ENCODE measurements at places on chromosomes 5 and 9.

DNA sequence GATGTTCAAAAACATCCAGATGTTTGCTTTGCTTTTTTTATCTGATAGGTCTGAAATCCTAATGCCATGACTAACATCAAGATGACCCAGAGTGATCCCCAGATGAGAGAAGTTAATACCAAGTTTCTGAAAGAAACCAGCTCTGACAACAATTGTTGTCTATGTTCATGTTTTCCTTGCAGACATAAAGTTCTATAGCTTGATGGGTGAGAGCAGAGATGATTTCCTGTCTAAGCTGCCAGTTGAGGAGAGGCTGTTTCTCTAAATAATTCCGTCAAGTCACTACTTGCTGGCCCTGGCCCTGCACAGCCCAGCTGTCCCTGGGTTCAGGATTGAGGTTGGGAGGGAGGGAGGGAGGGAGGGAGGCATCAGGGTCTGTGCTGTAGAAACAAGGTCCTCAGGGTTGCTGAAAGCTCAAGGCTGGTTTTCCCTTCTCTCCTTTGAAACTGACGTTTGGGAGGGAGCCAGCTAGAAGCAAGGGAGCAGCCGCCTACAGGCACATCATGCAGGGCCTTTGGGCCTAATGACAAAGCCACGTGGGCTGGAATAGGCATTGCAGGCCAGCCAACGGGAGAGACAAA lies 3.9 kb downstream of the SPARC start:
- DNase-seq = no peak

DNA sequence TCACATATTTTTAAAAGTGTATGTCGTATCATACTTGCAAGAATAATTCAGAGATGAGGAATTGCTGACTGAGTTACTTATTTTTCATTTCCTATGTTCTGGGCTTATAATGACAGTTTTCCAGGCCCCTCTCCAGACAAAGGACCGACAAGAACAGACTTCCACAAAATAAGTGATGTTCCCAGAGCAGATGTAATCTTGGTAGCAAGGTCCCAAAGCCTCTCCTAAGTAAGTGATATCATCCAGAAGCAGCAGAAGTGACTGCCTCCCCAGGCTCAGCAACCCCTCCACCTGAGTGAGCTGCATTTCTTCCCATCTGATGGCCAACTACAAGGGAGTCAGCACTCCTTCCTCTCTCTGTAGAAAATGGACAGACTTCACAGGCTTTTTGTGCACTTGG lies 57.1 kb downstream of the SEMA6A start:
- no peak for DNase-seq

- DNase-seq = no peak
Observed at GRCh38 chr9:111597852-111598732, 1.4 kb downstream of the PTGR1 start.

DNA sequence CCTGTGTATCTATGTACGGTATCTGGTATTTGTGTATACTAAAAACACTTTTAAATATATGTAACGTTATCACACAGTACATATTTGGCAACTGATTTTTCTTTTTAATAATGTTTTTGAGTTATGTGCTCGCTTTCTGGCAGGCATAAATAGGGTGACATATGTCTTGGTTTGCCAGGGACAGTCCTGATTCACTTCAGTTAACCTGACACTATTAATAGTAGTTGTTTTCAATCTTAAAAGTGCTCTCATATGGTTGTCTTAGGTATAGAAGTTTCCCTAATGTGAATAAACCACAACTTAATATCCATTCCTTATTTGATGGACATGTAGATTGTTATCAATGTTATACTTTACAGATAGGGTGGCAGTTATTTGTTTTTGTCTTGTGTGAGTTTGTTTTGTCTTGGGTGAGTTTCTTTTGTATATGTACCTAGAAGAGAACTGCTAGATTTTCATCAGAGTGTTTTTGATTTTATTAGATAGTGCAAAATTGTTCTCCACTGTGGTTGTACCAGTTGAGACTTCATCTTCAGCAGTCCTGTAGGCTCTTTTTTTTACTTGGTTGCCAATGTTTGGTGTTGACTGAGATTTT lies 7.9 kb downstream of the G3BP1 start:
- DNase-seq = no peak

- DNase-seq = no peak
Observed at GRCh38 chr5:77898385-77898784, 122.2 kb upstream of the TBCA start.

- no peak for DNase-seq
Observed at GRCh38 chr5:68070591-68071281, 144.8 kb upstream of the PIK3R1 start.

DNA sequence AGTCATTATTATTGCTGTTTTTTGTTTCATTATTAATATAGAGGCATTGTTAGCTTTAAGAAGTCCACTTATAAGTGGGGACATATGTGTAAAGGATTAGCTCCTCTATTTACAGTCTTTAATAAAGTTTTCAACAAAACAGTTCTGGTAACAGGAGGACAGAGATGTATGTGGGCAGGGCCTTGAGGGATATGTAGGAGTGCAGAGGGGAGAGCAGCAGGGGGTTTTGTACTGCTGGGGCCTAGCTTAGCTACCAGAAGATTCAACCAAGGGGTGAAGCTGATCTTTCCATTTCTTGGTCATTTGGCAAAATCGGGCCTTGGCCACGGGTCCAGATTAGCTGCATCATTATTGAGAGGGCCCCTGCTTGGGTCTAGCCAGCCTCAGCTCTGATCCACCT lies 89.9 kb downstream of the PPARGC1B start:
- no peak for DNase-seq

- DNase-seq = no peak
Observed at GRCh38 chr5:153784277-153784676, 254.4 kb downstream of the FAM114A2 start.

DNA sequence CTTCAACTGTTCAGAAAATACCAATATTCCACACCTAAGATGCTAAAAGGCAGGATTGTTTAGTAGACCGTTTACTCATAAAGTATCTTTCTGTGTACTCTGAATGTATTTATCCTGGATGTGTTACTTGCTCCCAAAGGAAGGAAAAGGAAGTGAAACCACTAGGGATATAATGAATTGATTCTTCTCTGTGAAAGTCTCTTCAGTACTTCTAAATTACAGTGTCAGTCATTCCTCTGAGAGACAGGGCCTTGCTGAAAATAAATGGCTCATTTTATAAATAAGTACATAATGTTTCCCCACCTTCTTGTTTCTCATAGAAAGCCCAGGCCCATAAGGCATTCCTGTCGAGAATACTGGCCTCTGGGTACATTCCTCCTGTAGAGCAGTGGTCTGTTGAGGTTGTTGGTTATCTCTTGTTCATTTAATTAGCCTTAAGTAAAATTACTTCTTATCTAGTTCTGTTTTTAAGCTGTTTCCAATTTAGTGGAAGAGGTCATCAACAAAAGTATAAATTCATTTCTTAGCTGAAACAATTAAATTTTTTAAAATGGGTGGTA lies 1.6 kb downstream of the HAPLN1 start:
- DNase-seq = no peak

DNA sequence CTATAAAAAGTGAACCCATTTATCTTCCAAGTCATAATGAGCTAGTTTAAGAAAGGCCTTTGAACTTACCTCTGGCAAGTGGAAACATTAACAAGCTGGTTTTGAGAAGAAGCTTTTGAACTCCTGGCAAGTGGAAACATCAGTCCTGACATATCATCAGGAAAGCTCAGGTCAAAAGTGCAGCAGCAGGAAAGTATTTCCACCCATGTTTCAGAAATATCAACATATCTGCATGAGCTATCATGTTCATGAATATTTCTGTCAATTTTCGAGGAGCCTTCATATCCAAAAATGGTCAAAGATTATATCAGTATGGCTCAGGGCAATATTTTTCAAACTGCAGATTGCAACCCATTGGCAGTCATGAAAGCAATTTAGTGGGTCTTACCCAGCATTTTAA lies 133.9 kb downstream of the PLK2 start:
- DNase-seq = no peak

DNA sequence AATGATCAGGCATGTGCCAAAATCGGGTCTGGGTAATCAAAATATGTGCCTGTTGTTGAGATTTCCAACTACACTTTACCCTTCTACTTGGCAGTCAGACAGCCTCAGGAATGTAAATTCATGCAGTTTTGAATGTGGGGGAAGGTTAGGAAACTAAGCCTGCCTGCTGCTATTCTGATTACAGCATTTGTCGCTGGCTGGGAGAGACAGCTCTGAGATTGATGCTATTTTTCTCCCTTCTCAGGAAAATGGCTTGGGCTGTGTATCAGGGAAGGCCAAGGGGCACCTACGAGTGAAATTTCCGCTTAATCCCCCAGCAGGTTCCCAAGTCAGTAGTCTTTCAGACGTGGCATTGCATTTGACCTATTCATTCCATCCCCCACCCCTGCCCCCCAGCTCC lies 3.6 kb upstream of the RGS7BP start:
- DNase-seq = no peak

DNA sequence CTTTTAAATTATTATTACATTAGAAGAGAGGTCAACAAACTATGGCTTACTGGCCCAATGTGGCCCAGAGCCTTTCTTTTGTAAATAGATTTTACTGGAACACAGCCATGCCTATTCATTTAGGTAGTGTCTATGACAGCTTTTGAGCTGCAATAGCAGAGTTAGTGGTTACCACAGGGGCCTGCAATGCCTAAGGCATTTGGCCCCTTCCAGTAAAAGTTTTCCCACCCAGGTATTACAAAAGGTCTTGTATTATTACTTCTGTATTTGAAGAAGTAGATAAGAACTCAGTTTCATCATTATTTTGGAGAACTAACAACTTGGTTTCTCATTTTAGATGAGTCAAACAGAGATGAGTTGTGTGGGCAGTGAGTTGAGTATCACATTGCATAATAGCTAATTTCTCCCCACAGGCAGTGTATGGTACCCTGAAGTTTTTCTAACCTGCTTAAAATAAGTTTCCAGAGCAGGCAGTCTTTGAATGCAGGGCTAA lies 9.5 kb downstream of the MTRR start:
- DNase-seq = no peak

- no peak for DNase-seq
Observed at GRCh38 chr5:130874861-130875417, 290.1 kb downstream of the HINT1 start.

DNA sequence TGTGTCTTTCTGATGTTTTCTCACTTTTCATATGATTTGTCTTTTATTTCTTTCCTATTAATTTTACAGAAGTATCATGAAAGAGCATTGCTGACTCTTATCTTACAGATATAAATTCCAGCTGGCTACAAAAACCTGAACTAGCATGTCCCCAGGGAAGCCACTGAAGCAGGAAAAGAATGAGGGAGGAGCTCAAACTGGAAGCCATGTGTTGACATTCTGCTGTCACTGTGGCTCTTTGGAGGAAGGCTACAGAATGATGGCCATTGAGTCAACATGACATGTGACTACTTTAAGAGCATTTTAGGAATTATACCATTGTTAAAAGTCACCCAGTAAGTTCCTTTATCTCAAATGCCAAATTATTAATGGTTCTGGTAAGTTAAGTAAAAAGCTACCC lies 638.3 kb upstream of the DMAC1 start:
- no peak for DNase-seq

GRCh38 chr9:91416096-91416712 lies 7.4 kb downstream of the NFIL3 start:
- no peak for DNase-seq

- no peak for DNase-seq
Observed at GRCh38 chr9:14452539-14452938, 138.6 kb upstream of the NFIB start.

DNA sequence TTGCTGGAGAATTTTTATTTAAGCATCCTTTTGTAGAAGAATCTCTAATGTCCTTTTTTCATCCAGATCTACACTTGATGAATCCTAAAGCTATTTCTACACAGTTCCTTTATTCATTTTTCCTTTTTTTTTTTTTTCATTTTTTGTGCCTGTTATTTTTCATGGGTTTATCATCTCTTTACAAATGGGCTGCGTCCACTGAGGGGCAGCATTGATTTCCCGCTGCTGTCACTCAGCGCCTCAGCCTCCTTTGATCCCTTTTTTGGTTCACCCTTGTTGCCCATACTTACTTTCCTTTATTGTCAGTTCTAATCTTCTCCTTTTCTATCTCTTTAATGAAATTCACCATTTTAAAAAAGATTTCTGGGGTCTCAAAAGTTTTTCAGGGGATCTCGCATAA lies 5.7 kb upstream of the MSMP start:
- no peak for DNase-seq

- no peak for DNase-seq
Observed at GRCh38 chr5:134957920-134958608, 9.6 kb upstream of the CATSPER3 start.

GRCh38 chr5:56852228-56853000 lies 37.1 kb downstream of the MAP3K1 start:
- no peak for DNase-seq

GRCh38 chr5:76278261-76278789 lies 124.8 kb upstream of the IQGAP2 start:
- DNase-seq = no peak

- no peak for DNase-seq
Observed at GRCh38 chr5:135859641-135860040, 25.2 kb downstream of the SLC25A48 start.

Measured in stimulated activated CD8-positive, alpha-beta memory T cell treated with anti-CD3 and anti-CD28 coated beads, Interleukin-4, amount 100 ng/mL, for 4 hours (primary cell).